Fibroblast of skin of right quadriceps (primary cell): ENCODE measurements at places on chromosomes 5 and 9.

DNA sequence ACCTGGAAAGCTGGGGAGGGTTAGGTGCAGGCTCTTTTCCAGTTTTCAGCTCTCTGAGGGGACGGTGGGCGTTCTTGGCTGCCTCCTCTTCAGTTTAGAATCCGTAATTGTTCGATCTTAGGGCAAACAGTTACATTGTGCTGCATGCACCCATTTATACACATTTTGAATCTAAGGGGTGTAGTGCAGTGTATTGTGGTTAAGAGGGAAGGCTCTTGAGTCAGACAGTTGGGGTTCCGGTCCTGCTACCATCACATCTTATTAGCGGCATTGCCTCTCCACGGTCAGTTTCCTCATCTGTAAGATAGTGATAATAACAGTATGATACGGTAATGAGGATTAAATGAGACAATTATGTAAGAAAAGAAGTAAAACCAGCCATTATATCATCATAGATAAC is 625 bp downstream of the EXOSC2 start:
- no peak for DNase-seq

DNA sequence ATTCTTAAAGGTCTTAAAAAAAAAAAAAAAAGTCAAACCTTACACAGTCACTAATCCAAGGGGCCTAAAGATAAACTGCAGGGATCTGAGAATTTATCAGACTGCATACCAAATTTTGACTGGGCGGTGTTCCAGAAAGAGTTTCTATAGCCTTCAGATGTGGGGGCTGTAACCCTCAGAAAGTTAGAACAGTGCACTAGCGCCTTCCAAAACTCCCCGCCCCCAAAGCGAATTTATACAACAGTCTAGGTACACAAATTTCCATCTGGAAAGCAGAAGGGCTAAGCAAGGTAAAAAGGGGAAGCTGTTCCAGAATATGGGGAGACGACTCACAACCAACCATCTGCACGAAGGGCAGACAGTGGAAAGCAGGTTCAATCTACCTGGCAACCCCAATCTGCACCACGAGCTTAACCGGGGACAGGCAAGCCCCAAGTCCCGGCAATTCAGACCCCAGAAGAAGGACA is 813 bp downstream of the ERMP1 start:
- DNase-seq: no peak

- DNase-seq: no peak
Observed at GRCh38 chr5:158413122-158413680, 554.3 kb upstream of the CLINT1 start.

DNA sequence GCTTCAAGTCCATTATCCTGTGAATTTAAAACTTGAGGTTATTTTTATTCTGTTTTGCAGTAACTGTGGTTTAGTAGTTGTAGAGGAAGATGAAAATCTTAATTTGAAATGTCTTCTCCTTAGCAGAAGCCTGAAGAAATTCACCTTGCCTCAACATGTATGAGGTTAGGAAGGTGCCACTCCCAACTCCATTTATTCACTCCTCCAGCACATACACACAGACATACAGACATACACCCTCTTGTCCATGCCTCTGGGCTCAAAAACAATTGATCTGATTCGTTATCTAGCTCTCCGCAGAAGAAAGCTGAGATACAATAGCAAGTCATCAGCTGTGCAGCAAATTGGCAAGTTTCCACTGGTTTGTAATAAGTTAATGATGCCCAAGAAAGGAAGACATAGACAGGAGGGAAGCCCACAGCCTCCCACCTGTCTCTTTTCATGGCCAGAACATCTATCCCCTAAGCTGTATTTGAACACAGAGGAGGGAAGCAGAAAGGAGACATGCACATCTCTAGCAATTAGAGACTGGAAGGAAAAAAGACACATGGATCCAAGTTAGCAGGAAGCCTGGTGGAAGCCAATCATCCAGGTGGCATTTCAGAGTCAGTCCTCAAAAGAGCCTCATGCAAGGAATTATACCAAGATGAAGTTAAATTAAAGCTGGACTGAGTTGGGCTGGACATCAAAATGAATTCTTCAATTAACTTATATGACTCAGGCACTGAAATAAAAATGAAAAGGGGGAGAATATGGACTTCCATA is 257.9 kb downstream of the ASTN2 start:
- no peak for DNase-seq

DNA sequence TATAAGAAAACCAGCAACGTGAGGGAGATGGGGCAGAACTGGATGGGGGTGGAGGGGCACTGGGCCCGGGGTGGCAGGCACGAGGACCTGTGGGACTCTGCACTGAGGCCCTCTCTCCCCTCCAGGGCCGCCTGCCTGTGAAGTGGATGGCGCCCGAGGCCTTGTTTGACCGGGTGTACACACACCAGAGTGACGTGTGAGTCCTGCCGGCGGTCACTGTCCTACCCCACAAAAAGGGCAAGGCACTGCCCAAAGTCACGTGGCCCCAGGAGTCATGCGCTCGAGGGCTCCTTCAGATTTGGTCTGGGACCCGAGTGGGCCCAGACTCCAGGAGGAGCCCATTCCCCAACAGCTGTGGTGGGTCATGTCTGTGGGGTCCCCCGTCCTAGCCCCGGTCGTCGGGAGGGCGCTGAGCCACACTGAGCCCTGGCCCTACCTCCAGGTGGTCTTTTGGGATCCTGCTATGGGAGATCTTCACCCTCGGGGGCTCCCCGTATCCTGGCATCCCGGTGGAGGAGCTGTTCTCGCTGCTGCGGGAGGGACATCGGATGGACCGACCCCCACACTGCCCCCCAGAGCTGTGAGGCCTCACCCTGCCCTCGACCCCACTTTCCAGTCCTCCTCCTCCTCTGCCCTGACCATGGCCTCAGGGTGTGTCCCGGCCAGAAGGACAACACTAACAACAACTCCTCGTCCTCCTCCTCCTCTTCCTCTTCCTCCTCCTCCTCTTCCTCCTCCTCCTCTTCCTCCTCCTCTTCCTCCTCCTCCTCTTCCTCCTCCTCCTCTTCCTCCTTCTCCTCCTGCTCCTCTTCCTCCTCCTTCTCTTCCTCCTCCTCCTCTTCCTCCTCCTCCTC is 9.7 kb downstream of the FGFR4 start:
- no peak for DNase-seq

- no peak for DNase-seq
Observed at GRCh38 chr5:40842351-40842750, 1.2 kb downstream of the CARD6 start.

GRCh38 chr5:76818844-76819831 is at the start of gene F2RL1:
Gene F2RL1 (plus strand): TSS chr5:76819030. CDS start chr5:76819183, 153 bp downstream.
- DNase-seq: peak; percentile 70

- DNase-seq: no peak
Observed at GRCh38 chr9:94178927-94179326, 80.2 kb upstream of the ZNF169 start.

- no peak for DNase-seq
Observed at GRCh38 chr9:96435345-96435744, 14.6 kb upstream of the HABP4 start.

DNA sequence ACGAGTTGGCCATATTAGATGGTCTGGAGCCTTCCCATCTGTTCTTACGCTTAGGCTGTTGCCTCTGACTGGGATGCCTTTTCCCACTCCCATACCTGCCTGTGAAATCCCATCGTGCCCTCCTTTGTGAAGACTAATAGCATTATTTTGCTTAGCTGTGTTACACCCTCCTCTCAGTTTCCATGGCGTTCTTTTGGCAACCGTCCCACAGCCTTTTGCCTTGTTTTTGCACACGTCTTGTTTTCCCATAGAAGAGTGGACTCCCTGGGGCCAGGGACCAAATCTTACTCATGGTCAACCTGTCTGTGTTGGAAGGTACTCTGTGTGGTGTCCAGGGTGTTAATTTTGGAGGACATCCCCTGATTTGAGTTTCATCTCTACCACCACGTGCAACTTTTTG is 242.1 kb downstream of the HSPA4 start:
- no peak for DNase-seq

GRCh38 chr5:130975847-130976246 is 189.2 kb downstream of the HINT1 start:
- DNase-seq: no peak

DNA sequence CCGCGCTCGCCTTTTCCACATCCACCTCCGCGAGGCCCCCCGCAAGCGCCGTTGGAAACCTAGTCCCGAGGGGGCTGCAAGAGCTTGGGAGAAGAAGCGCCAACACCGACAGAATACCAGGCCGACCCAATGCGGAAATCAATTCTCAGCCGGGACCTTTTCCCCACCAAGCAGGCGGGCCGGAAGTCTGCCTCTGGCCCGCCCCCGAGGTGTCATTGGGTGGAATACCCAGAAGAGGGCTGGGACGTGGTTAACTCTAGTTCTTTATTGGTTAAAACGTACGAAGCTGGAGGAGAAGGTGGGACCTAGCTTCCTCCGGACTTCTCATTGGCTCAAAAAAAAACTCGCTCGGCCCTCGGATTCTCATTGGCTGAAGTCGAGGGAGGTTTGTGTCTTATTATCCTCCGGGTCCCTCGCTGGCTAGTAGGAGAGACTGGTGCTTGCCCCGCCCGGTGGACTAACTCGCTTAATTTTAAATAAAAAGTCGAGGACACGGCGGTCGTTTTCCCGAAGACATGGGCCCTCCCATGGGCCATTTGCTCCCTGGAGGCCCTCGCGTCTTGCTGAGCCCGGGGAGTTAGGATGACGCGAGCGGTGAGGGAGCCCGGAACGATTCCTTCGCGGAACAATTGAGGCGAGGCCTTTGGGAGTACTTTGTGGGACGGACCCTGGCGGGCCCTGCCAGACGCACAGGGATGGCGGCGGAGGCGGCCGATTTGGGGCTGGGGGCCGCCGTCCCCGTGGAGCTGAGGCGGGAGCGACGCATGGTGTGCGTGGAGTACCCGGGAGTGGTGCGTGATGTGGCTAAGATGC is at the start of gene GTF3C5:
Gene GTF3C5, plus strand, starts transcription at position 681 of the 813 bp plus-strand sequence. Its CDS starts 15 bp downstream, at position 696.
- DNase-seq: peak; percentile 100

DNA sequence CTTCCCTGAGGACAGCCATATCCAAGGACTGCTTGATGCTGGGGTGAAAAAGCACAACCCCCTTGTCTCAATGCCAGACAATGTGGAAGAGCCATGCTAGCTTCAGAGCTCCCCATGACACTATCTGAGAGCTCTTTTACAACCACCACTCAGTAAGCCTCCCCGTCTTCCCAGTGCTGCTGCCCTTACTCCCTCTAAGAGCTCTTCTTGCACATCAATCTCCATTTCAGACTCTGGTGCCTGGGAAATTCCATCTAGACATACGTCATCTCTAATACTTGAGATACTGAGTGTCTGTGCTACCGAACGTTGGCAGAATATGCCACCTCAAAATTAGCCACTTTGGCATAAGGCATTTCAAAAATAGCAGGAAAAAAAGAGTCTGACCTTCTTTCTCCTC is 94.5 kb downstream of the EDIL3 start:
- no peak for DNase-seq

- DNase-seq: no peak
Observed at GRCh38 chr5:1915316-1915715, 32.6 kb upstream of the IRX4 start.

GRCh38 chr9:121302341-121302740 is 34.4 kb downstream of the GSN start:
- no peak for DNase-seq

DNA sequence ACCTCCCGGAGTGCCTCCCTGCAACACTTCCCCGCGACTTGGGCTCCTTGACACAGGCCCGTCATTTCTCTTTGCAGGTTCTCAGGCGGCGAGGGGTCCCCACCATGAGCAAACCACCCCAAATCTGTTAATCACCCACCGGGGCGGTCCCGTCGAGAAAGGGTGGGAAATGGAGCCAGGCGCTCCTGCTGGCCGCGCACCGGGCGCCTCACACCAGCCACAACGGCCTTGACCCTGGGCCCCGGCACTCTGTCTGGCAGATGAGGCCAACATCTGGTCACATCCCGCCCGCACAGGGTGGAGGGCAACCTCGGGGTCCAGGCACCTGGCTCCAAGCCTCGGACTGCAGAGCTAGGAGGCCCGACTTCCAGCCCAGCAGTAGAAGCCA is 776 bp upstream of the TERT start:
- DNase-seq: no peak

DNA sequence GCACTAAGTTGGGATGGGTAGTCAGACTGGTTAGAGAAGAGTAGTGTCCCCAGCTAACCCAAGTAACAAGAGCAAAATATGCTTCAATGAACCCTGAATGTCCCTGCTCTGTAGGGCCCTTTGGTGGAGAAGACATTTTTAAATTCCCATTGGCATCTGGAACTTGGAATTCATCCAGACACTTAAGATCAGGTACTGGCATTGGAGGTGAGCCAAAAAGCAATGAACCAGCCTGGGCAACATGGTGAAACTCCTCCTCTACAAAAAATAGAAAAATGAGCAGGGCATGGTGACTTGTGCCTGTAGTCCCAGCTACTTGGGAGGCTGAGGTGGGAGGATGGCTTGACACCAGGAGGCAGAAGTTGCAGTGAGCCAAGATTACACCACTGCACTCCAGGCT is 58.9 kb upstream of the ZNF618 start:
- no peak for DNase-seq

DNA sequence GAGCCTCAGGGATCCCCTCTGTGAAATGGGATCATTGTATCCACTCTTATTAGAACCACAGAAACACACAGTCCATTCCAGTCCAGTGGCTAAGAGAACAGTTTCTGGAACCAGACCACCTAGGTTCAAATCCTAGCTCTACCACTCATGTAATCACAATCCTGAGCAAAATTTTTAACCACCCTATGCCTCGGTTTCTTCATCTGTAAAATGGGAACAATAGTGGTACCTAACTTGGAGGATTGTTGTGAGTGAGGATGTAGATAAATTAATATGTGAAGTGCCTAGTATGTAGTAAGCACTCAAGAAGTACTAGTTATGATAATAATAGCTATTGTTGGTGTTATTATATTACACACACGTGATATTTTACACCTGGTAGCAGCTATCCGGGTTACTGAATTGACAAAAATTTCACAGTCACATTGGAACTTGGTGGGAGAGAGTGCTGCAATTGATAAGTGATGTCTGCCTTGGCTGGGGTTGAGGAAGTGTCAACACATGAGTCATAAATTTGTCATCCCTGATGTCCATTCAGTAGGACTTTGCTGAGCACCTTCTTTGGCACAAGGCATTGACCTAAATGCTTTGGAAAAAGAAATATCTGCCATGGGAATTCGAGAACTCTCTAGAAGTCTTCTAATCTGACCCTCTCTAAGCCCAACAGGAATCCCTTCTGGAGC is 68.4 kb downstream of the COL27A1 start:
- DNase-seq: peak; percentile 59

GRCh38 chr9:129317179-129318011 is 139.3 kb upstream of the IER5L start:
- no peak for DNase-seq

GRCh38 chr9:111601237-111602018 is 2.0 kb upstream of the PTGR1 start:
- peak; percentile 28 for DNase-seq

DNA sequence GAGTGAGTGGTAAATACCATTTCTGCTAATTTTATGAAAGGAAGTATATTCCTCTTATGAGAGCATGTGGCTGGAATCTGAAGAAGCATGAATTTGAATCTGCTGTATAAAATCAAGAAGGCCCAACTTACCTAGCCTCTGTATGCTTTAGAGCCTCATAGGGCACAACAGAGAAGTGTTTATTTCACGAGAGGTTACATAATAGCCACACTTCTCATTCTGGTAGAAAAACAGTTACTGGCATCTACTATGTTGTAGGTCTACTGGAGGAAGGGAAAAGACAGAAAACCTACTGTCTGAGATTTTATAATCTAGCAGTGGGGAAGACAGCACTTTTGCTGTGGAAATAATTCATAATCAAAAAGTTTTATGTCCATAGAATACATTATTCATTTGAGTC is 172.6 kb upstream of the ZNF608 start:
- no peak for DNase-seq

- DNase-seq: peak; percentile 82
Observed at GRCh38 chr5:126938466-126938865, 91.9 kb downstream of the MARCHF3 start.
